ENCODE measurements at places on chromosomes 5 and 9.
A peak's percentile ranks its signal among the peaks of the same experiment; 100 is the strongest.

DNA sequence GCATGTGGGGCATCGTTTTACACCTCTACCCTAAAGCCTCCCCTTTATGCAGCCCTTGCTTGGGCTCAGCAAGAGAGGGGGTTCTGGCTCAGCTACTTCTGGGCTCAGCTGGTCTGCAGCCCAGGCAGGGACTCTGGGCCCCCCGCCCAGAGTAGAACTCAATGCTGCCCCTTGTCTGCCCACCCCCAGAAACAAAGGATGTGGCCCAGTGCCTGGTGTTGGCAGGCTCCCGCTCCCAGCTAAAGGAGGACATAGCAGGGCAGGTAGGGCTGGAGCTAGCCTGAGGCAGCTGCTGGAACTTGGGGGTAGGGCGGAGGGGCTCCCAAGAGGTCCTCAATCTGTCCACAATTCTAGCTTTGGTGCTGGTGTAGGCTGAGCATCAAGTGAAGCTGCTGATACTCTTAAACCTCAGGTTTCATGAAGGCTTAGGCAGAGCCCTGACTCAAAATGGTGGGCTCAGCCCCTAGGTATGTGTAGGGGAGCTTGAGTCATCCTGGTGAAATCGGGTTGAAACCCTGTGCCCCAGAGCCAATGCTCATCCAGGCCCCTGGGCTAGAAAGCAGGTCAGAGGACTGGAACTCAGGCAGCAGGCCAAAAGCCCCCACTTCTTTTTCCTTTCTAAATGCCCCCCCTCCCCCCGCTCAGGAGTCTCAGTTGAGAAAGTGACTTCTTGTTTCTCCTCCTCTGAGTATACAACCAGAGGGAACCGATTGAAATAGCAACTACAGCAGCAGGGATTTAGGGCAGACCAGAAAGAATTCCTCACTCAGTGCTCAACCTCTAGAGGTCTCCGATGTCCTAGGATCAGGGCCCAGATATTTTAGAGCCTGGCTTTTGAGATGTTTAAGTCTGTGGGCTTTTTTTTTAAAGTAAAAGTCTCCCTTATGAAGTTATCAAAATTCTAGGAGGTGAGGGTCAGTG lies 11.4 kb downstream of the PSD2 start:
- no peak for DNase-seq

- DNase-seq, result no peak
Observed at GRCh38 chr9:100455470-100455869, 17.5 kb upstream of the TMEFF1 start.

DNA sequence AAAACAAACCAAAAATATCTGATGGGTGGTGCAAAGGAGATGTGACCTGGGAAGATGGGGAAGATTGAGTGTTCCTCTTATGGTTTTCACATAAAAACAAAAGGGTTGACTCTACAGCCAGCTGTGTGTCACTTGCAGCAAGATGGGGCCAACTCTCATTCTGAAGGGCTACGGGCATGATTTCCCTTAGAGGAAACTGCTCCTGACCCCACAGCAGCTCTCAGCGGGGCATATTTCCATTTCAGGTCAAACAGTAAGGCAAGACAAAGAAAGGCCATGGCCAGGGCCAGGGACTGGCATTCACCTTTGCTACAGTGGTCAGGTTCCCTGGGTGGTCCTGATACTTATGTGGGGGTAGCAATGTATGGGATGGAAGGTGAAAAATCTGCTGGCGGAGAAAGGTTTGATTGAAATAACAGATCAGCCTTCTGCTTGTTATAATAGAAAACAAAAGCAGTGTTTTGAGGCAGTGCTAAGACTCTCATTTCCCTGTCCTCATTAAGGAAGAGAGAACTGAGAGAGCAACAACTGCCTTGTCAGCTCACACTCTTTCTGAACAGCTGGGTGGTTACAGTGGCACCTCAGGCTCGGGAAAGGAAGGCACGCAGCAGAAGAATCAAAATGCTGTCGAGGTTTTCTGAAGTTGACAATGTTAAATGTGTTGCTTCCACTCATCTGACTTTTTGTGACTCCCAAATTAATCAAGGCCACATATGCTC lies 120.7 kb upstream of the PCA3 start:
- DNase-seq, result no peak

DNA sequence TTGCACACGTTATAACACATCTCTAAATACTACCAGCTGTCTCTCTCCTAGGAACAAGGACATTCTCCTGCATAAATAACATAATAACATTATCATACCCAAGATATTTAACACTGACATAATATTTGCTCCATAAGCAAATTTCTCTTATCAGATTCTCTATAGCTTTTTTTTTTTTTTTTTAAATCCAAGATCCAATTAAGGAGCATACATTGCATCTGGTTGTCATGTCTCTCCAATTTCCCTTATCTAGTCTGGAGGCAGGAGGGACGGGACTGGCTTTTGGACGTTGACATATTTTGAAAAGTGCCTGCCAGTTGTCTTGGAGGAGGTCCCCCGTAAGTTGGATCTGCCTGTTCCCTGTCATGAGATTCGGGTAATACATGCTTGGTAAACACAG lies 76.6 kb downstream of the RAPGEF1 start:
- DNase-seq, result no peak

DNA sequence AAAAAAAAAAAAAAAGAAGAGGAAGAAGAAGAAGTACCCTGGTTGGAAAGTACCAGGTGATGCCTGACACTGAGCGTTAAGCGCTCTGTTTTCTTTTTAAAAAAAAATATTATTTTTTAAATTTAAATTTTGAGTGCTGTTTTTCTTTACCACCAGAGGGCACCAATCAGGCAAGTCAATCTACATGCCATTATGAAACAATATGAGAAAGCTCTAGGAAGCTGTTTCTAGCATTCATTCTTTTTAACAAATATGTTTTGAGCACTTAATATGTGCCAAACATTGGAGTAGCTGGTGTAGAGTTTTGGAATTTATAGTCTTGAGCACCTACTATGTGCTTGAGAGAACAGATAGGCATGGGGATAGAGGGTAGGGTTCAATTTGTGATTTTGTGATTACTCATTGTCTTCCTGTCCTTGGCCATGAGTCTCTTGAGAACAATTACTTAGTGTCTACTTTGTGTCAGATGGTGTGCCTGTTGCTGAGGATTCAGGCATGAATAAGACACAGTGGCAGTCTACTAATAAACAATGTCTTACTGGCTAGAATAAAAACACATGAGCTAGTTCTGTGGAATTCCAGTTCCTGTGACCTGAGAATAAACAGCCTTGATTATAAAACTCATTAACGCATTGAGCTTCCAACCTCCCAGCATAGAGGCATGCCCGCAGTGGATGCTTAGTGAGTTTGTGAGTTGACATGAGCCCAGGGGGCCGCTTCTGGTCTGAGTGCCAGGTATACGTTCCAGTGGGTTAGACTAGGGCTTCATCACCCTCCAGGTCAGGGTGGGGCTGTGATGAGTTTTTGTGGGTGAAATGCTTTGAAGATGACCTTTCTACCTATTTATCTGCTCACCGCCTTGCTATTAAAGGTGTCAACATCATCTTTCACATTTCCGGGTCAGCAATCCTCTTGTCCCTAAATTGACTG lies 3.0 kb upstream of the UBE2R2 start:
- DNase-seq, result peak; percentile 30

DNA sequence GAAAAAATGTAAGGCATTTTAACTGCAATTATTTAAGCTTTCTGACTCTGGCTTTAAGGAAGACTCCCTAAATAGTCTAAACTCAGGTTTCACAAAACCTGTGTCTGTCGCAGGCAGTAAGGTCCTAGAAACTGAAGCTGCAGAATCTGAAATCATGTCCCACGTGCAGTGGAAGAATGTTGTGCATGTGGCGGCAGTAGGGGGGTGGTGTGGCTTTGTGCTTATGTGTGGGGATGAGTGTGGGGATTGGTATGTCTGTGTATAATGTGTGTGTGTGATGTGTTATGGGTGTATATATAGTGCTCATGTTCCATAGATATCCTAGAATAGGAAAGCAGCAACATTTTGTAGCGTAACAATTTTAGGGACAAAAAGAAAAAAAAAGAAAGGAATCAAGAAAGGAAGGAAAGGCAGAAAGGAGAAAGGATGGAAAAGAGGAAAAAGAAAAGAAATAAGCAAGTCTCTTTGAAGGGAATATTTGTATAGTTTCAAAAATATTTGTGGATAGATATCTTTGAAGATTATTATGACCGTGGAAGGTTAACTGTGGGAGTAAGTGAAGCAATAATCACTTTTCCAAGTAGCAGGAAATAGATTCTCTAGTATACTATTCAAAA lies 6.6 kb downstream of the ANKDD1B start:
- no peak for DNase-seq

- no peak for DNase-seq
Observed at GRCh38 chr5:107572715-107573368, 97.9 kb downstream of the EFNA5 start.

DNA sequence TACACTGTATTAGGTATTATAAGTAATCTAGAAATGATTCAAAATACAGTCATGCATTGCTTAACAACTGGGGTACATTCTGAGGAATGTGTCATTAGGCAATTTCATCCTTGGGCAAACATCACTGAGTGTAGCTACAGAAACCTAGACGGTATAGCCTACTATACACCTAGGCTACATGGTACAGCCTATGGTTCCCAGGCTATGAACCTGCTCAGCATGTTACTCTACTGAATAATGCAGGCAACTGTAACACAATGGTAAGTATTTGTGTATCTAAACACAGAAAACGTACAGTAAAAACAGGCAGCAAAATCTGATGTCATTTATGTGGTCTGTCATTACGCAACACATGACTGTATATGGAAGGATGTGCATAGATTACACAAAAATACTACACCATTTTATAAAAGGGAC lies 96.8 kb downstream of the RAPGEF6 start:
- DNase-seq, result no peak

GRCh38 chr5:133489632-133490031 lies 122.7 kb downstream of the FSTL4 start:
- DNase-seq, result peak; percentile 57

- no peak for DNase-seq
Observed at GRCh38 chr9:86483496-86483895, 129.3 kb upstream of the TUT7 start.

DNA sequence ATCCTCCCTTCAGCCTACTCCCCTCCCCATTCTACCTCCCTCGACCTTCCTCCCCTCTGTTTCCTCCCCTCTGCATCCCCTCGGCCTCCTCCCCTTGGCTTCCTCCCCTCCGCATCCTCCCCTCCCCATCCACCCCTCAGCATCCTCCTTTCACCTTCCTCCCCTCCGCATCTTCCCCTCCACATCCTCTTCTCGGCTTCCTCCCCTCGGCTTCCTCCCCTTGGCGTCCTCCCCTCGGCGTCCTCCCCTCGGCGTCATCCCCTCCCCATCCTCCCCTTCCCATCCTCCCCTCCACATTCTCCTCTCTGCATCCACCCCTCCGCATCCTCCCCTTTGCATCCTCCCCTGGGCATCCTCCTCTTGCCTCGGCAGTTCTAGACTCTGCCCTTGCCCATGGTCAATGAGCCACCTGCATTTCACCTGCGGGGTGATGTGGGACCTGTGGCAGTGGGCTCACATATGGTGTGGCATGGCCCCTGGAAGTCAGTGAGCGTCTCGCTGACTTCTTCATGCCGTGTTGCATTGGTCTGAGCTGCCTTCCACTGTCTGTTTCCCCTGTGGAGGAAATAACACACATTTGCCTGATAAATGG lies 113.0 kb downstream of the WNK2 start:
- DNase-seq, result no peak

- DNase-seq, result no peak
Observed at GRCh38 chr5:12772276-12772675, 868.0 kb upstream of the CTNND2 start.

- peak; percentile 5 for DNase-seq
Observed at GRCh38 chr9:126564716-126565115, 49.0 kb upstream of the LMX1B start.

GRCh38 chr5:133460172-133460758 lies 152.1 kb downstream of the FSTL4 start:
- peak; percentile 65 for DNase-seq

- no peak for DNase-seq
Observed at GRCh38 chr5:32071351-32071944, 102.7 kb downstream of the GOLPH3 start.

DNA sequence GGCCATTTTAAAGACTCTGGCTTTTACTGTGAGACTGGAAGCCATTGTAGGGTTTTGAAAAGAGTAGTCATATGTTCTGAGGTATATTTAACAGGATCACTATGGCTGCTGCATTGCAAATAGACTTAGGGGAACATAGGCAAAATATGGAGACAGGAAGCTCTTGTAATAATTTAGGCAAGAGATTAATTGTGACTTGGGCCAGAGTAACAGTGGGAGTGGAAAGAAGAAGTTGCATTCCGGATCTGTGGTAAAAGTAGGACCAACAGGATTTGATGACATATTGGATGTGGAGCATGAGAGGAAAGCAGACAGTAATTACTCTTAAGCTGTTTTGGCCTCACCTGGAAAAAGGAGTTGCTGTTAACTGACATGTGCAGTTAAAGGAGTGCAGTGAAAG lies 85.6 kb downstream of the SMIM15 start:
- no peak for DNase-seq

DNA sequence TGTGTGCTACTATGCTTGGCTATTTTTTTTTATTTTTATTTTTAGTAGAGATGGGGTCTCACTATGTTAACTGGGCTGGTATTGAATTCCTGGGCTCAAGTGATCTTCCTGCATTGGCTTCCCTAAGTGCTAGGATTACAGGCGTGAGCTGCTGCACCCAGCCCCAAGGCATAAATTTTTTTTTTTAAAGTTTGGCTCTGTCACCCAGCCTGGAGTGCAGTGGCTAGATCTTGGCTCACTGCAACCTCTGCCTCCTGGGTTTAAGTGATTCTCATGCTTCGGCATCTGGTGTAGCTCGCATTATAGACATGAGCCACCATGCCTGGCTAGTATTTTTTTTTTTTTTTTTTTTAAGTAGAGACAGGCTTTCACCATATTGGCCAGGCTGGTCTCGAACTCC lies 70.3 kb downstream of the RAB24 start:
- no peak for DNase-seq

DNA sequence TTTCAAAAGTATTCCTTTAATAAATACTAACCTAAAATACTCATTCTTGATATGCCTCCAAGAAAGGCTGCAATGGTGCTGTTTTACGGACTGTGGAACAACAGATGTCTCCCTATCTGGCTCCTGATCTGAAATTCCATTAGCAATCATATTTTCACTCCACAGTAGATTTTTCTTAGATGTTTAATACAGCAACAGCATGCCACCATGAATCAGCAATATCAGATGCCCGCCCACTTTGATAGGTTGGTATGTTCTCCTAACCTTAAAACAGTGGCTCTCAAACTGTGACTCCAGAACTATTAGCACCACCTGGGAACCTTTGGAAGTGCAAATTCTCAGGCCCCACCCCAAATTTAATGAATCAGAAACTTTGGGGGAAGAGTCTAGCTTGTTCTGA lies 110.2 kb downstream of the MLLT3 start:
- no peak for DNase-seq

DNA sequence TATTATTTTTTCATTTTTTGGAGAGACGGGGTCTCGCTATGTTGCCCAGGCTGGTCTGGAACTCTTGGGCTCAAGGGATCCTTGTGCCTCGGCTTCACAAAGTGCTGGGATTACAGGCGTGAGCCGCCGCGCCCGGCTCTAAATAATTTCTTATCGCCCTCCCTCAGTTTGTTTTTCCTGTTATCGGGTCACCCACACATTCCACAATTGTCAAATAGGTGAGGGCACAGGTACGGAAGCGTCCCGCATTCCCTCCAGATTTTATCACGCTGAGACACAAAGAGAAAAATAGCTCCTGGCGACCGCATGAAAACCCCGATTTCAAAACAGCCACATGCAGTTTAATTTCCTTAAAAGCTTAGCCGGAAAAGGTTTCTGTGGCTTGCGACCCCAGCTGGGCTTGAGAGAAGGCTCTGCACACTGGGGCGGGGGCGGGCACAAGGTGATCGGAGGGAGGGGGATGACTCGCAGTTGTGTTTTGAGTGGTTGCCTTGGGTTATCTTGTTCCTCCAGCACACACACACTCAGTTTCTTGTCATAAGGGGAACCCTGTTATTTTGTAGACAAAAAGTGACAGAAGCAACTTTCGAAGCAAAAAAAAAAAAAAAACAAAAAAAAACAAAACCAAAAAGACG lies 717 bp upstream of the IQGAP2 start:
- peak; percentile 96 for DNase-seq
